ENCODE measurements at places on chromosomes 1 and 21. TPM values are rescaled to one million over a fixed set of nuclear protein-coding genes. Genes with fewer than 3 reads are reported as not detected.

DNA sequence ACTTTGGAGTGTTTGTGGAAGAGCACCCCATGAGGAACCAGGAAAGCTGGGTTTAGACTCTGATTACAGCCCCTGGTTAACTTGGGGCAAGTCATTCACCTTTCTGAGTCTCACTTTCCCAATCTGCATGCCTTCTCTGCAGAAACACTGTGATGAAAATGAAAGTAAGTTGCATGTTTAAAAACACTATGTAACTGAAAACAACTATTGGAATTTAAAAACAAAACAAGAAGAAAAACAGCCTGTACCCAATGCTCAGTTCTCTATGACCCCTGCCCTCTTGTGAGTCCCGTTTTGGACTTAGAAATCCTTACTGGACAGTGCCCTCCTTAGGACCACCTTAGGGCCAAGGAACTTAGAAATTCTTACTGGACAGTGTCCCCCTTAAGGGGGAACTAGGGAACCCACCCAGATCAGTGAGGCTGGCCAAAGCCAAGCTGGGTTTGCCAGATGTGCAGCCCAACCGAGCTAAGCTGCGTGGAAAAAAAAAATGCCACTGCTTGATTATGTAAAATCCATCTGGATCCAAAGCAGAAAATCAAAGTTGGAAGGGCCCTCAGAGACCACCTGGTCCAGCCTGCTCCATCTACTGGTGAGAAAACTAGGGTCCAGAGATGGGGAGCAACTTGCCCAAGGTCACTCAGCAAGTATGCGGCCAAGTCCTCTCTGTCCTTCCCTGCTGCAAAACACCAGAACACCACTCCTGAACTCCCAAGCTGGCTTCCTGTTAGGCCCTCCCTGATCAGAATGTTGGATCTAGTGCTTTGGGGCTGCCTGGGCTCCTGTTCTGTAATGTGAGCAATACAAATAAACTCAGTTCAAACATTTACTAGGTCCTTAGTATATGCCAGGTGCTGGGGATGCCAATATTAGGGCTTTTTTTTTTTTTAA, 77.7 kb downstream of the MRPL37 start:
- ATAC-seq: no peak

GRCh38 chr21:28272272-28272992, 720.2 kb downstream of the LTN1 start:
- no peak for ATAC-seq

- ATAC-seq: peak; percentile 96
These were observed 59.1 kb downstream of the ITPKB start for GRCh38 chr1:226679853-226680516.

- ATAC-seq: no peak
These were observed 1342.7 kb upstream of the ADGRL4 start for GRCh38 chr1:80349218-80349617.

- ATAC-seq: peak; percentile 91
These were observed 94.7 kb downstream of the PPIAL4G start for GRCh38 chr1:148388260-148389026.

- ATAC-seq: peak; percentile 6
These were observed 833 bp upstream of the DIP2A start for GRCh38 chr21:46457801-46458314.

GRCh38 chr1:209790286-209791193, 6.2 kb upstream of the C1orf74 start:
- no peak for ATAC-seq

GRCh38 chr1:58979086-58979485, 195.2 kb upstream of the JUN start:
- ATAC-seq: no peak

DNA sequence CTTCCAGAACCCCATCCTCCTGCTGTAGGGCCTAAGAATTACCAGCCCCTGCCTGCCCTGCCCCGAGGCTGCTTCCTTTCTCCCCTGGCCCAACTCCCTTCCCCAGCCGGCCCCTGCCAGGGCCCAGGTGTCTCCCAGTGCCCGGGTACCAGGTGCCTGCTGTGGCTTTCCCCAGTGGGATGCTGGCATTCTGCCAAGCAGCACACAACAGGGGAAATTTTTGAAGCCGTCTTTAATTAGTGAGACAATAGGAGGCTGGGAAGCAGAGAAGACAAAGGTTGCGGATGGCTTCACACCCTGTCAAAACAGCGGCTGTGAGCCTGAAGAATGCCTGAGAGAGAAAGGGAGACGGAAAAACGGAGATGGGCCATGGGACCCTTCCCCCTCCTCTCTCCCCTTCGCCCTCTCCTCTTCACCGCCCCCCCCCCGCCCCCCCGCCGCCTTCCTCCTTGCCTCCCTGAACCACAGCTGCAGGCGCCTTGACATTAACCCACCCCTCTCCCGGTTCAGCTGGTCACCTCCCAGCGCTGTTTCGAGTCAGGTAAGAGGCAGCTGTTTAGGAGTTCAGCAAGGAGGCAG, 33.6 kb downstream of the LRRN2 start:
- no peak for ATAC-seq

DNA sequence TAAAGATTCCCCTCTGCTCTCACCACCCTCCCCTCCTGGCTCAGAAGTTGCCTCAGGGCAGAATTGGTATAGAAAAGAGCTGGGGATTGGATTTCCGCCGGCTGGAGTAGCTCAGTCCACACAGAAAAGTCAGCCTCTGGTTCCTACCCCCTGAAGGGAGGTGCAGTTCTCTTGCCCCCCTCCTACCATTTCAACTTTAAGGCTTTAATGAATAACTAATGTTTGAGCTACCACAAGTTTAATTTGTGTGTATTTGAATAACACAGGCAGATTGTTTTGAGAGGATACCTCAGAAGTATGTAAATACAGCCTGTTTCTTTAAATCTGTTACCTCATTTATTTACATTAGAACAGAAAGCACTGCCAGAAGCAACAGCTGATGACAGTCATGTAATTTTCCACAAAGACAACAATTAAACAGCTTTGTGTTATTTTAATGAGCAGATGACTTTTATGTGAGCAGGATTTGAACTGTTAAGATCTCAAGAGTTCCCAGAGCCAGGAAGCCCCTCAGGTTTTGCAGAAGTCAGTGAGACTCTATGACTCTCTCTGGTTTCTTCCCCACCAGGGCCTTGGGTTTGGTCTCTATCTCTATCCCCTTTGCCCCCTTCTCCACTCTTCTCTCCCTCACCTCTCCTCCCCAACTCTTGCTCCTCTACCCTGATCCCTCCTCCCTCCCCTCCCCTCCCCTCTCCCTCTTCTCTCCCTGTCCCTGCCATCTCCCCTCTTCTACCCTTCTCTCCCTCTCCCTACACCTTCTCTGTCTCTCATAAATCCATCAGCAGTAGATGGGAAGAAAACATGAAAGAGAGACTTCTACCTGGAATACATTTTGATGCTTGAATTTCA, 26.3 kb downstream of the DUSP10 start:
- peak; percentile 59 for ATAC-seq

GRCh38 chr1:64748222-64748621, 3.3 kb downstream of the RAVER2 start:
- no peak for ATAC-seq

DNA sequence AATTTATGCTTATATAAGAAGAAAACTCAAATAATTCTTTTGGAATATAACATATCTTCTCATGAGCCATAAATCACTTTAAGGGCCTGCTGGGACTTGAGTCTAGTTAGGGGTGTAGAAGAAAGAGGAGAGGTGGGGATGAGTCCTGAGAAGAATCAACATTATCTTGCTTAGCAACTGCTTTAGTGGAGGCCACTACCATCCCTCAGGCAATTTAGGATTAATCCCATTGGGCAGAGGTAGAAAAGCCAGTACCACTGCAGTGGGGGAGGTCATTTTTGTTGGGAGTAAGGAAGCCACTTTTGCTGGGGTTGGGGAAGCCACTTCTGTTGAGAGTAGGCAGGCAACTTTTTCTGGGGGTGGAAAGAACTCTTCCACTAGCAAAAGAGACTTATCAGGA, 47.7 kb downstream of the SLC2A1 start:
- ATAC-seq: no peak

GRCh38 chr1:94611681-94612475, 70.3 kb upstream of the F3 start:
- ATAC-seq: no peak

DNA sequence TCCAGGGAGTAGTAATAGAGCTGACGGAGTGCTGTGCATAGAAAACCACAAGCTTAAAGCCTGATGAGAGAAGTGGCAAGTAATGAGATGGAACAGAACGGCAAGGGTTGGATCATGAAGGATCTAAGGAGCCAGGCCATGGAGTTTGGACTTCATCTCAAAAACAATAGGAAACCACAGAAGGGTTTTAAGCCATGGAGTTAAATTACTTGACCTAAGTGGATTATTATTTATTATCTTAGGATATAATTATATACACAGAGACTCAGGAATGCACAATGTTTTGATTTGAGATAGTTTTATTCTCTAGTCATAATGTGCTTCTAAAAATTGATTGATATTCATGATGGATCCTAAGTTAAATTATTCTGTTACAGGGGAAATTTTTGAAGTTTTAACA, 242.4 kb downstream of the PLPP3 start:
- ATAC-seq: no peak

- no peak for ATAC-seq
These were observed 8.3 kb upstream of the CD55 start for GRCh38 chr1:207313131-207313530.

GRCh38 chr1:115729756-115730155, 38.8 kb downstream of the CASQ2 start:
- ATAC-seq: peak; percentile 15

DNA sequence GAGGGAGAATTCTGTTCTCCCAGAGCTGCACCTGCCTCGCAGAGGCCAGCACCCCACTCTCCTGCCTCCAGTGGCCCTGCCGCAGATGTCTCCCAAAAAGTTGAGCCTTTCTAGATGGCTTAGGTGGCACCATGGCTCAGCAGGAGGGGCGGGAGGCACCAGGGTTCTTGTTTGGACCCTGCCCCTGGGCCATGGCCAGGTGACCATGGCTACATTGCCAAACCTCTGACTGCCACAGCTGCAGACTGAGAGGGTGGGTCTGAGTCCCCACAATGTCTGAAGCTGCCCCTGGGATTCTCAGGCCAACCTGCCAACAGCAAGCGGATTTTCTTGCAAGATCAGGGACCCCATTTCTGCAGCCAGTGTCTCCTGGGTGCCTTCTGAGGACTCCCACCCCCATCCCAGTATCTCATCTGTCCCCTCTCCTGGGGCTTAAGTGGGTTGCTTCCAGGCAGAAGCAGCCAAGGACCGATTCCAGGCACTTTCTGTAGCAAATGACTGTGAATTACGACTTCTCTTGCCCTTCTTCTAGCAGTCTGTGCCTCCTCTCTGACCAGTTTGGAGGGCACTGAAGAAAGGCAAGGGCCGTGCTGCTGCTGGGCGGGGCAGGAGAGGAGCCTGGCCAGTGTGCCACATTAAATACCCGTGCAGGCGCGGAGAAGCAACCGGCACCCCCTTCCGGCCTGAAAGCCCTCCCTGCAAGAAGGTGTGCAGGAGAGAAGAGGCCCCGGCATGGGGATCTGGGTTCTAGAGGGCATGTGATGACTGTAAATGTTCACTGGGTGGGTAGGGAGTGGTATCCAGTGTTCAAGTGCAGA, 22.5 kb downstream of the SESN2 start:
- peak; percentile 18 for ATAC-seq

- ATAC-seq: no peak
These were observed 436.3 kb downstream of the PRDM2 start for GRCh38 chr1:14136152-14136763.

DNA sequence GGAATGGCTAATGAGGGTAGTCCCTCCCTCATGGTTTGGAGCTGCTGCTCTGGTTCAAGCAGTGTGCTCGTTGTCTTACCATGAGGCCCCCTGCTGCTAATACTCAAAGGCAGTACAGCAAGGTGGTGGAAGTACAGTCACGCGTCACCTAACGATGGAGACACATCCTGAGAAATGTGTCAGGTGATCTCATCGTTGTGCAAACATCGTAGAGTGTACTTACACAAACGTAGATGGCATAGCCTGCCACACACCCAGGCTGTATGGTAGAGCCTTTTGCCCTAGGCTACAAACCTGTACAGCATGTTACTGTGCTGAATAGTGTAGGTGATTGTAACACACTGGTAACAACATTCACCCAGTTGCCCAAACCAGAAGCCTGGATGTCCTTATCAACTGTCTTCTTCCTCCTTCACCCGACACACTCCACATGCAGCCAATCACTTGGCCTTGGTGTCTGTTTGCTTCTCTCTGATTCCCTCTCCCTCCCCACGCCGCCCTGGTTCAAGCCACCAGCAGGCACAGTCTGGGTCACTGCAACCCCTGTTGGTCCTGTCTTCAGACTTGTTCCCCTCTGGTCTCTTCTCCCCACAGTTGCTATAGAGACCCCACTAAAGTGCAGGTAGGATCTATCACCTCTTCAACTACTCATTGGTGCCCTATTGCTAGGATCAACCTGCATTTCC, 6.0 kb upstream of the KCNA2 start:
- peak; percentile 49 for ATAC-seq

DNA sequence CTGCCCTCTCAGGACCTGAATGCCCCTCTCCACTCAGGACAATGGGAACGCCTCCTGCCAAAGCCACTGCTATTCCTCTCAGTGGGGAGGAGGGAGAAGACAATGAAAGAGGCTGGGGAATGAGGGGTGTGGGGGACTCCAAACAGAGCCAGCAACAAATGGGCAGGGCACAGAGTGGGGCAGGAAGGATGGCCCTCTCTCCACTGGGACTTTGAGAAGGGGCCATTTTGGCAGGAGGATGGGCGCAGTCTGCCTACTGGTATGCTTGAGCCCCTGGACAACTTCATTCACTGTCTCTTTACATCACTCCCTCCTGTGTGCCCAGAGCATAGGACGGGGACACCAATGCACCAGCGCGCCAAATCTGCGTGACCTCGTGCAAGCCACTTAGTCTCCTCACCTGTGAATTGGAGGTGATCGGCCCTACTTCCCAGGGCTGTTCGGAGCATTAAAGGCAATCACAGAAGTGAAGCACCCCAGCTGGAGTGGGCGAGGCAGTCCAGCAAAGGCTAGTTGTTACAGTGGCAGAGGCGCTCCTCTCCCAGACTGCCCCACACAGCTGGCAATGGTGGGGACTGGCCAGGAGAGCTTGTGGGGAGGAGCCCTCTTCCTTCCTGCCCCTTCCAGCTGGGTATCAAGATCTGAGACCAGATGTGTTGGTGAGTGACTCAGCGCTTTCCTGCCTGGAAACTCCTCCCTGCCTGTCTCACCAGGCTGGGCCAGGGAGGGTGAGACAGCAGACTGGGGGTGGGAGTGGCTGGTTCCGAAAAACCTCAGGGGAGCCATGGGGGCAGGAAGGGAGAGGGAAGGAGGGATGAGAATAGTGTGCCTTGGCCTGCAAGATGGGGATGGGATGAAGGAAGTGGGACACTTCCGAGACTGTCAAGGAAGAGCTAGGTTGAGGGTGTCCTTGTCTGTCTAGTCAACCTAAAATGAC, 22.4 kb upstream of the SYNC start:
- peak; percentile 81 for ATAC-seq

Gene HOOK1
- total RNA-seq: 9.0 TPM

Gene OR2AK2
- 1.4 TPM for total RNA-seq

Gene KIAA1614
- total RNA-seq: 0.71 TPM

Gene ANKRD65
- total RNA-seq: 0.30 TPM

Gene CR1
- 1.8 TPM for total RNA-seq

Gene BLACAT1
- total RNA-seq: not detected

Measured in motor neuron (in vitro differentiated cells).